Activated T-helper 1 cell treated with anti-CD3 and anti-CD28 coated beads, Interleukin-2, amount 50 U/mL, for 16 hours (primary cell): ENCODE measurements at places on chromosomes 2 and 18.

GRCh38 chr2:200298816-200299215 lies 7.7 kb upstream of the SPATS2L start:
- DNase-seq = no peak

DNA sequence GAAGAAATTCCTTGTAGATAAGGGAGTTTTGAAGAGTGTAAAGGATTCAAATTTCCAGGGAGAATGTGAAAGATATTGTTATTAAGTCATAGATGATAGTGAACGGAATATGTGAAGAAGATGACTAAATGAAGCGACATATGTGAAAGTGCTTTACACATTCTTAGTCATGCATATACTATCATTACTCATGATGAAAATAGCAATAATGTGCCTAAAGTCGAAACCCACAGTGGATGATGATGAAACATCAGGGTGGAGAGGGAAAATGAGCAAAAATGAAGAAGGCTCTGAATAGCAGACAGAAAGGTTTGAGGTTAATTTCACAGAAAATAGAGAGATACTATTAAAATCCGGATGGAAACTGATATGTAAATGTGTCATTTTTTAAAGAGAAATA lies 1237.1 kb downstream of the LRP1B start:
- no peak for DNase-seq

- no peak for DNase-seq
These were observed 30.9 kb downstream of the CENPO start for GRCh38 chr2:24824071-24824588.

DNA sequence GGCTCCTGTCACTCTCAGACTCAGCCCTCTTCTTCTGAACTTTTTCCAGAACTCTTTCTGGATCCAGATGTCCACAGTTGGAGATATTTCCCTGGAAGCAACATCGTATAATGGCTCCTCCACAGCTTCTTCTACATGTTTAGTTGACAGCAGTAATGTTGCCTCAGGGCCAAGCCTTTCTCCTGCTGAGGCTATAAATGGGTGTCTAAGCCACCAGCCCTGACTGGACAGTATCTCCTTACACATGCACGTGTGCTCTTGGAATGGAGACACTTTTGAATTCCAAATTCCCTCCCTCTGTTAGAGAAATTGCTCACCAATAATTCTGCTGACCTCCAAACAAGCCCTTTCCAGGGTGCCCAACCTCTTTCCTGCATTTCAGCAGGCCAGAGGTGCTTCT lies 156.2 kb upstream of the PIK3C3 start:
- no peak for DNase-seq

DNA sequence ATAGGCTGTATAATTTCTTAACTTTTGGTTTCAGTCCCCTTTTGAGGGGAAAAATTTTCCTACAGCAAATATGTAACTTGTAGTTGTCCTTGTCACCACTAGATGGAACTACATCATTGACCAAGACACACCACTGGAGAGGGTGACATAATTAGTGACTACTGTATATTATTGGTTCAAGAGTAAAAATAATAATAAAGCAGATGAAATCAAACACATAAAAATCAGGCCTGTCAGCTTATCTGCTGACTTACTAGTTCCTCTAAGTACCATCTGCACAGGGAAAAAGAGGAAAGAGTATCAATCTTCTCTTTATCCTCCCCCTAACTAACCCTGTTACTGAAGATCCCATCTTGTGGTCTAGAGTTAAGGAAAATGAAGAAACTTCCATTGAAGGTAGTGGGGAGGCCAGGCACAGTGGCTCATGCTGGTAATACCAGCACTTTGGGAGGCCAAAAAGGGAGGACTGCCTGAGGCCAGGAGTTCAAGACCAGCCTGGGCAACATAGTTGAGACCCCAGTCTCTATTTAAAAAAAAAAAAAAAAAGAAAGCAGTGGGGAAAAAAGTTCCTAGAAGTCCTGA lies 29.6 kb upstream of the ENOSF1 start:
- DNase-seq = no peak

DNA sequence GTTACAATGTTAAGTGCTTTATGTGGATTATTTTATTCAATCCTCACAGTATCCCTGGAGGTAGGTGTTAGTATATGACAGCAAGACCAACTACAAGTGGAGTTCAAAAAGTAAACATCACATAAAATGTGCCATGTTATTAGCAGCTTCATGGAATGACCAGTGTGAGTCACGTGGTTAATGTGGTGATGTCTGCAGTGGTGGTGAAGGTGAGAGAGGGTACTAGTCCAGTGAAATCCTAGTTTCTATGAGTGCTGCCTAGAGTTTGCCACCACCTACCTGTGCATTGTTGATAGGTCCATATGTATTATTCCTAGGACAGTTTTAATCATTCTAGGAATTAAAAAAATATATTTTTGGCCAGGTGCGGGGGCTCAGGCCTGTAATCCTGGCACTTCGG lies 865.2 kb upstream of the DDX18 start:
- DNase-seq = no peak

DNA sequence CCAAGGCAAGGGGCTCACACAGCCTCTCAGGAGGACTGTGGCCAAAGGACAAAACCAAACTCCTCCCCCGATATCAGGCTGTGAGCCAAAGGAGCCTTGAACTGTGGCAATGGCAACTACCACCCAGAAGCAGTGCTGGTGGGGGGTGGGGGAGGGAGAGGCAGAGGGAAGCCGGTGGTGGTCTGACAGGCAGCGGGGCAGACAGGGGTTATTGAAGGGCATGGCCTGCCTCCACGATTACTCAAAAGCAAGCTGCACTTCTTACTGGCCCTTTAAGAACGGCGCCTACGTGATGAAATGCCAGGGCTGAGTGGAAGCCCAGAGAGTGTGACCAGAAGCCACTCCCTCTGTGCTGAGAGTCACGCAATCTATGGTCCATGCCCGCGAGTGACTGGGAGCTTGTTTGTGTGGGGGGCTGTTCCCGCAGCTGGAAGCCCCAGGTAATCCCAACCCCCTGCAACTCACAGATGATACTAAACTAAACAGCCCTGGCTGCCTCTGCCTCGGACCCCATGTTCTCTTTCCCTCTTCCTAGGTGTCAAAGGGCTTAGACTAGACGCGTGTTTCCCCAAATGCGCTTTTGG lies 128.2 kb upstream of the CXCR4 start:
- DNase-seq = no peak

GRCh38 chr2:165462443-165462842 lies 7.1 kb upstream of the CSRNP3 start:
- no peak for DNase-seq

DNA sequence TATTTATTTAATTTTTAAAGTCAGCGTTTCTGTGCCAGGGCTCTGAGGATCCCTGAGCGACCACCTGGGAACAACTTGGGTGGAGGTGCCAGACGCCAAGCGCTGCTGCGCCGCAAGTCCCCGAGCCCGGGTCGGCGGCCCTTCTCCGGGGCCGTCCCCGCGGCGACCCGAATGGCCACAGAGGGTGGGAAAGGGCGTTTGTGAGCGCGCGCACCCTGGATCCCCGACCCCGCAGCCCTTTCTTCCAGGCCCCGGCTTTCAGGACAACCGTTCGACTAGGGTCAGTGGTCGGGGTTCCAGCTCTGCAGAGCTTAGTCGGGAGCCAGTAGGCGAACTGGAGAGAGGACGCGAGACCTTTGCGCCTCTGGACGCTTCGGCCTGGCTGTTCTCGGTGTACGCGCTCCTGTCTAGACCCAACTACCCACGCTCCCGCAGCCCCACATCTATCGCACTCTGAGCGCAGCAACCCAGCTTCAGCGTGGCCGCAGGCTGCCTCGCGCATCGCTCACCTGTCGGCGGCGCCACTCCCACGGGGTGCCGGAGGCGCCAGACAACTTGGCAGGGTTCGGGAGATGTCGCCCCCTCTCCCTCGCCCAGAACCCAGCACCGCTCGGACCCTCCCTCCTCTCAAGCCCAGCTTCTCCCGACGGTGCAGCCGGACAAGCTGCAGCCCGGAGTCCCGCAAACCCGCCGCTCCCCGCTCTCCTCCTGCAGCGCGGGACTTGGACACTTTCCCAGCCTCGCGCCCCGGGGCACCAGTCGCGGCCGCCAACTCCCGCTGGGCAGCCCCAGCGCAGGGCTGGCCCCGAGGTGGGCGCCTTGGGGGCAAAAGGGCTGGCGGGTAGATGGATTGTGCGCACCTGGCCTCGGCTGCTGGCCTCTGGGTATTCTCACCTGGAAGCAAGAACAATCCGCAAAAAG lies 758 bp downstream of the LYPD1 start:
- no peak for DNase-seq

DNA sequence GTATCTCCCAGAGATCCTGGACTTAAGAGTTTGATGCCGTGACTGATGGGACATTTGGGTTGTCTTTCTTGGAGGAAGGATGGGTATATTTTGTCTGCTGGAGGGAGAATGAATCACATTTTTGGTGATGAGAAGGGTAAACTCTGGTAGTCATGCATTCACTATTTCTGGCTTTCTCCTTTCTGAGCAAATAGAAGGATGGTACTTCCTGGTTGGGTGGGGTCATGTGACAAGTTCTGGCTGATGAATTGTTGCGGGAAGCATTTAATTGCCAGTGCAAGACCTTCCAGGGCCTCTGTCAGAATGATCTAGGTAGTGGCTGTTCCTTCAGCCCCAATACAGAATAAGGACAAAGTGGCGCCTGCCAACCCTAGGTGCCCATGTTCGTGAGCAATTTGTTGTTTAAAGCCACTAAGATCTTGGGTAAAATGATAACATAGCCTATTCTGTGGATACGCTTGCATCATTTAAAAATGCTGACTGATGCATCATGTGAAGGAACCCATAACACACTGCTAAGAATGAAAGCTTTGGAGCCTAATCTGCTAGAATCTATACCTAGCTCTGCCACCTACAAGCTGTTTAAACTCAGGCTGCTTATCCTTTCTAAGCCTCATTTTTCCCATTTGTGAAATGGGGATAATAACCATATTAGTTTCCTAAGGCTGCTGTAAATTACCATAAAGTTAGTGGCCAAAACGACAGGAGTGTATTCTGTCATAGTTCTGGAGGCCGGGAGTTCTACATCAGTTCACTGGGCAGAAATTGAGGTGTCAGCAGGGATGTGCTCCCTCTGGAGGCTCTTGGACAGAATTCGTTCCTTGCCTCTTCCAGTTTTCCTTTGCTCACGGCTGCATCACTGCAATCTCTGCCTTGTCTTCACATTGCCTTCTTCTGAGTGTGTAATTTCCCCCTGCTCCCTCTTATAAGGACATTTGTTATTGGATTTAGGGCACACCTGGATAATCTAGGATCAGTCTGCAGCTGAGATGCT lies 281.3 kb downstream of the AGPS start:
- DNase-seq = no peak

DNA sequence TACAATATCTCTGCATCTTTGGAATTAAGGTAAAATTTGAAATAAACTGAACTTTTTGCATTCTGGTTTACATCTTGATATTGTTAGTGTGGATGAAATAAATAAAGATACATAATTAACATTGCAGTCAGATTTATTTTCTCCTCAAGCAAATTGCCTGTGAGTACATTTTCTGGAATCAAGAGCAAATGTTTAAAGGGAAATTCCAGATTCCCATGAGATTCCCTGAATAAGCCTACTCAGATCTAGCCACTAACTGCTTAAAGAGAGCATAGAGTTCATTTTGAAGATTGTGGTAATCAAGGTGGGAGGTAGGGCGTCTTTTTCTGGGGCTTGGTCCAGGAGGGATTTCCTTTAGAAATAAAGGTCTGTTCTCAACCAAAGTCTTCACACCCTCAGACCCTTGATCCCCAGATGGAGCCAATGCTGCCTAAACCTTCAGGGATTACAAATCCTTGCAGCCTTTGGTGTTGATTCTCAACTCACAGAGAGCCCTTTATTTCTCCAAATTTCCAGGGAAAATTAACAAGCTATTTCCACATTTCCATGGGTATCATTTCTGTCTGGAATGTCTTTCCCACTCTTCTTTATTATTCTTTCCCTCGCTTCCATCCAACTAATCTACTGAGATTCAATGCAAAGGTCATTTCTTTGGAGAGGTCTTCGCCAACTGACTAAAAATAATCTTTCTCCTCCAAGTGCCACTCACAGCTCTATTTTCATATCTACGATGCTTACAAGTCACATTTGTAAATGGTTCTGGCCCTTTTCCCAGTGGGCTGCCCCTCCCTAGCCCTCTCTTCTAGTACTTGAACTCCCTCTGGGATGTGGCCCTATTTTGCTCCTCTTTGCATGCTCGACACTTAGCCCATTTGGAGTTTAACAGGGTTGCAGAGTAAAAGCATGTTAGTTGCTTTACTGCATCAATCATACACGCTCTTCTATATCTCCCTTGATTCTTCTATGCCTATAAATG lies 79.8 kb upstream of the SPATS2L start:
- no peak for DNase-seq

- no peak for DNase-seq
These were observed 82.7 kb downstream of the SCG2 start for GRCh38 chr2:223519471-223519870.

GRCh38 chr2:99079226-99079625 lies 62.3 kb upstream of the C2orf15 start:
- DNase-seq = no peak

DNA sequence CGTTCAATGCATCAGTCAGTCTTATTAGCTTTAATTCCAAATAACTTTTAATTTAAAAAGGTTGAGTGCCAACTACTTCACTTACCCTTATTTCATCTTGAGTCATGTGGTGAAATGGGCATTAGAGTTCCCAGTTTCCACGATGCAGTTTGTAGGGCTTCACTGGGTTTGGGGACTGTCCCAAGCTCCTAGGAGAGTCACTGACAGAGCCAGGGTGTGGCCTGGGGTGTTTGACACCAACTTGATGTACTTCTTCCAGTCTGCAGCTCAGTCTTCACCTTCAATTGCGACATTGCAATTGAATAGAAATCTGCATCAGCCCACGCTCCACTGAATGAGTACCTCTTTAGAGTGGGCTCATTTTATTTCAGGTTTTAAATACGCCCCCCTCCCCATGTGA lies 165.3 kb downstream of the ARL4C start:
- DNase-seq = no peak

- no peak for DNase-seq
These were observed 22.2 kb upstream of the ATOH8 start for GRCh38 chr2:85731606-85732005.

GRCh38 chr2:188976545-188977268 lies 2.5 kb downstream of the COL3A1 start:
- DNase-seq = no peak

GRCh38 chr2:74690571-74690970 lies 36.5 kb downstream of the SEMA4F start:
- DNase-seq = no peak

- DNase-seq = no peak
These were observed 1348.7 kb upstream of the NXPH2 start for GRCh38 chr2:140128909-140129308.

- no peak for DNase-seq
These were observed 286.9 kb downstream of the TMX3 start for GRCh38 chr18:68427951-68428401.

DNA sequence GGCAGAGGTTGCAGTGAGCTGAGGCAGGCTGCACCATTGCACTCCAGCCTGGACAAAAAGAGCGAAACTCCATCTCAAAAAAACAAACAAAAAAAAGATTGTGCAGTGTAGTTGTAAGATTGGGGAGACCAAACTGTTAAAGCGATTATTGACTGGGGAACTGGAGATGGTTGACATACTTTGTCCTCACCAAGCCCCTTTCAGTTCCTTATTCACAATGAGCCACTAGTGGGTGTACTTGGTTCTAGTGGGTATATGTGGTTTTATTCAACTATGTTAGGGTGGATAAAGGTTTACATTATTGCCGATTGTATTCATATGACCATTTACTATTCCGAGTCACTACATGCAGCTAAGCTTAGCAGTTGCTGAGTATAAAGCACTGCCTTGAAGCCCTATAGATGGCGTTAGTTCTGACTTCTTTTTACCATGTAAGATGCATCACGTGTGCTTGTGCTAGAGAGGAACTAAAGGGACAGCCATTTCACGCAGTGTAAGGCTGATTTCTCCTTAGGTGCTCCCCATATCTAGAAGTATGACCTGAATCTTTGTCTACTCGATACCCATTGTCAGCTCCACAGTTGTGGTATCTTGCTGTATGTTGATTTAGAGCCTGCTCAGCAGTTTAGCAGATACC lies 12.1 kb downstream of the EIF4E2 start:
- DNase-seq = no peak
